ENCODE measurements at places on chromosomes 1 and 21. TPM values are rescaled to one million over a fixed set of nuclear protein-coding genes. Genes with fewer than 3 reads are reported as not detected.

GPR52 gene
- total RNA-seq: 5.2 TPM

MYCBP gene
- total RNA-seq: 7.9 TPM

TIE1 gene
- total RNA-seq: 156 TPM

FAF1 gene
- total RNA-seq: 51.4 TPM

All from omental fat pad (tissue), 4 donors.